ENCODE measurements at places on chromosomes 16 and 17.

DNA sequence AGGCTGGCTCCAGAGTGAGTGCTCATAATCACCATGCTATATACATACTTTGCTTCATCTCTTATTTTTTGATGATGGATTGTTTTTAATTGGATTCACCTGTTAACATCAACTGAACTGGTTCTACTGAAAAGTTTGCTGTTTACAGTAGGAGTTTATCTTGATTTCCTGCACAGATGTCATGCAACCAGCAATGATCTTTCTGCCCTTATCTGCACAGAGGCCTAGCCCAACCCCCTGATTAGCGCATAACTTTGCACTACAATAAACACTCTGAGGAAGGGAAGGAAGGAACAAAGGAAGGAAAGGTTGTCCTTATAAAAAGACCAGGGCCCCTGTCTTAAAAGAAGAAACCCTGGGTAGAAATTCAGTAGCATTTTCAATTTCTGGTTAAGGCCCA lies 152.9 kb downstream of the RGS9 start:
- DNase-seq = no peak

DNA sequence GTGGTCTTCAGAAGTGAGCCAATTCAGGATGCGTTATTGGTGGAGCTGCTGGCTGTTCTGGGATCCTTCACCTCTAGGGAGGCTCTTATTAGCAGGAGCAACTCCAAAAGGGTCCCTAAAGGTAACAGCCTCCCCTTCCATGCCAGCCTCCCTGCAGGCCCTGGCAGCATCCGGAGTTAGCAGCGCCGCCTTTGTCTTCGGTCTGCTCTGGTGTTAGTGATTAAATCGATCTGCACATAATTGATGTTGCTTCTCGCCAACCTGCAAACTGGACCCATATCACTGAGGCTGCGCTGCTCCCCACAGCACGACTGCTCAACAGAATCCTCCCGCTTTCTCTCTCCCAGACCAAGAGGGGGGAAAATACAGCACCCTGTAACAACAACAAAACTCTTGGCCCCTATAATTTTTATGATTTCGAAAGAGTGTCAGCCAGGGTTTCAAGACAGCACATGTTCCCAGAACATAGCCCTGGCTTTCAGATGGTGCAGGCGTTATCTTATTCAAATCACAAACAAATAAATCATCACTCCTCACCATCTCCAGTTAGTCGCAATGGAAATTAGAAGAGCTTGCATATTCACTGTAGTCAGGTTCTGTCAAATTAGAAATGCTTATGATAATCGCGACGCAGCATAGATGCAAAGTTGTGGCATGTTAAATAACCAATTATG lies 76.0 kb downstream of the IRX3 start:
- no peak for DNase-seq

- no peak for DNase-seq
Observed at GRCh38 chr16:65201511-65201910, 79.6 kb upstream of the CDH11 start.

DNA sequence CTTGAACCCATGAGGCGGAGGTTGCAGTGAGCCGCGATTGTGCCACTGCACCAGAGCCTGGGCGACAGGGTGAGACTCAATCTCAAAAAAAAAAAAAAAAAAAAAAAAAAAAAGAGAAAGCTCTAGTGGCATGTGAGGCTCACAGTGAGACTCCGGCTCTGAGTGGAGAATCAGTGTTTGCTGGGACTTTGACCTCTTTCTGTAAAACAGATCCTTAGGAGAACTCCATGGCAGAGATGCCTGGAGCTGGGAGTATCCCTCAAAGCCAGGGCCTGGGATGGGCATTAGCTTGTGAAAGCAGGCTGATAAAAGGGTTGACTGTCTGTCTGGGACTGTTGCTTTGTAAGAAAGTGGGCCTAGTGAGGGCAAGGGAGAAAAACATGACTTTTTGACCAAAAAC lies 46.4 kb downstream of the ZNF207 start:
- DNase-seq = no peak

GRCh38 chr17:61568219-61569072 lies 22.6 kb downstream of the NACA2 start:
- DNase-seq = no peak

All from DMS 273 treated with DMSO at 0.1 percent for 48 hours (cell line).